Activated naive CD8-positive, alpha-beta T cell treated with anti-CD3 and anti-CD28 coated beads, Interleukin-2, amount 50 U/mL, for 24 hours (primary cell): ENCODE measurements at places on chromosomes 16 and 17.
A peak's percentile ranks its signal among the peaks of the same experiment; 100 is the strongest.

DNA sequence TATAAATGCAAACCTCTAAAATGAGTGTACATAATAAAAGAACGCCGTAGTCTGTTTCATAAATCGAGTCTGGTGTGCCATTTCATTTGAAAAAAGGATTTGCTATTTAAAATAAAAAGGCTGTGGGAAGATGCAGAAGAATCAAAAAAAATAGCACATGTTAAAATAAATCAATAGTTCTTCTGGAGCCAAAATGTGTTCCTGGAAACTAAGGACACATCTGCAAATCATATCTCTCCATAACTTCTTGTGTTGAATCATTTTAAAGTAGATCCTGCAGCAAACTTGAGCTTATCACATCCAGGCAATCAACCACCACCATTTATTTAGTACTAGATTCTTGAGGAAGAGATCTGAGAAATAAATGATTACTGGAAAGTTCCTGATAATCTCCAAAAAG, 29.0 kb downstream of the XPO6 start:
- no peak for DNase-seq

GRCh38 chr17:70661342-70662222, 492.2 kb downstream of the KCNJ2 start:
- DNase-seq: no peak

GRCh38 chr16:680967-681745, 946 bp downstream of the STUB1 start:
- DNase-seq: peak; percentile 41

DNA sequence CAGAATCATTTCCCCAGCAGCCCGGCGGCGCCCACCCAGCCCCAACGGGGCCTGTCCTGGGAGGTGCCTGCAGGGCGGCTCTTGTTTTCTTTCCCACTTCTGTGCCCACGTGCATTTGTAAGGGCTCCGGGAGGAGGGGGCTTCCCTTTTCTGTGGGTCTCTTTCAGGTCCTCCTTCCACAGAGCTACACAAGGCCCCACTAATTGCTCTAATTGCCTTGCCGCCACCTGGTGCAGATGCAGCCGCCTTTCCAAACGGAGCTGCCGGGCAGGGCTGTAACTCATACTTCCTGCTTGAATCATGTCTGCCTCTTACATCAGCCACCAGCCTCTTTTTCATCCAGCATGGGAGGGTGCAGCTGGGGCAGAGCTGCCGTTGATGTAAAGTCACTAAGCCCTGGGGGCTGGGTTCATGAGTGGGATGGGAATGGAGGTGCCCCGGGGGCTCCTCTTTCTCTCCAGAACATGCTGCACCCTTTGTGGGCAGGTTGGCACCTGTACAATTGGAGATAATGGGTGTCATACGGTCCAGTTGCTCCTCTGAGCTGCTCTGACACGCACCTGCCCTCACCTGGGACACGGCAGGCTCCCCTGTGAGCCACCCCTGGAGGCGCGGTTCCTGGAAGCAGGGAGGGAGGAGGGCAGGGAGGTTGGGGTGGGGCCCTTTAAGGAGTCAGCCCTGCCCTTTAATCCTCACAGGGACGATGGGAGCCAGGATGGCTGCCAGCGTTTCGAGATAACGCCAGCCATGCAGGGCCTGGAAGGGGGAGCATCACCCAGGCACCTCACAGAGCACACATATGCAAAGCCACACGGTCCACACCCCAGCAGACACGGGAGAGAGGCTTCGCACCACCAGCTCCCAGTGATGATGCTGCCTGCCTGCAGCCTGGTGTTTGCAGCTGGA, 41.1 kb upstream of the KLHDC4 start:
- peak; percentile 61 for DNase-seq
